Stimulated activated CD8-positive, alpha-beta memory T cell treated with anti-CD3 and anti-CD28 coated beads, Interleukin-15, amount 100 ng/mL, for 48 hours (primary cell): ENCODE measurements at places on chromosomes 2 and 18.

DNA sequence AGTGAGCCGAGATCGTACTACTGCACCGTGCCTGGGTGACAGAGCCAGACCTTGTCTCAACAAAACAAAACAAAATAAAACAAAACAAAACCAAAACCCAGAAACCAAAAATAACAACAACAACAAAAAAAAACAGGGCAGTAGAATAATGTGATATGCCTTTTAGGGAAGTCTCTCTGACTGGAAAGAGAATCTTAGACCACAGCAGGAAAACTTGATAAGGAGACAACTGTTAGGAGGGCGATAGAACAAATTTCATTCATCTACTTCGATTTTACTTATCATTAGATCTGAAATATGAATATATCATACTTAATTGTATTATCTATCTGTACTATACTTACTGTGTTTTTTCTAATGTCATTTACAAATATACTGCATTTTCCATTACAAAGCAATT lies 109.0 kb upstream of the CNTNAP5 start:
- no peak for DNase-seq

- no peak for DNase-seq
Observed at GRCh38 chr18:56747032-56747658, 96.0 kb downstream of the WDR7 start.

DNA sequence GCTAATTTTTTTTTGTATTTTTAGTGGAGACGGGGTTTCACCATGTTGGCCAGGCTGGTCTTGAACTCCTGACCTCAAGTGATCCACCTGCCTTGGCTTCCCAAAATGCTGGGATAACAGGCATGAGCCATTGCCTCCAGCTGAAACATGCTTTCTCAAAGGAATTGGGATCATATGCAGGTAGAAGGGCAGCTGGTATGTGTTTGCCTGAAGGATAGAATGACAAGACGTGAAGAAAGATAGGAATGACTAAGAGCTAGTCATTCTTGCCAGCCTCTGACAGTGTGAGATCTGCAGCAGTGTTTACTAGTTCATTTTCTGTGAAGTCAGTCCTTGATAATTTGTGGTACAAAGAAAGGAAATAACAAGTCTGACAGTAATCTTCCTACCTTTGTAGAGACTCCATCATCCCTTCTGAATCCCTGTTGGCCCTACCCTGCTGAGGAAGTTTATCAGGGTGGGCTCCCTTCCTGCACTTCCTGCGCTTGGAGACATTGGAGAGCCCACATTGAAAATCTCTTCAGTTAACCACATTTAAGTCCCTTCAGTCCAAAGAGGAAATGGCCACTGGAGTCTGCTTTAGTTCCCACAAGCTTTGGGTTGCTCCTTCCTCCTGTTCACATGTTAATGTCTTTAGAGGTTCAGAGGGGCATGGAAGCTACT lies 14.7 kb downstream of the CFLAR start:
- DNase-seq, result no peak

- DNase-seq, result no peak
Observed at GRCh38 chr2:206832873-206833272, 67.5 kb downstream of the FASTKD2 start.

DNA sequence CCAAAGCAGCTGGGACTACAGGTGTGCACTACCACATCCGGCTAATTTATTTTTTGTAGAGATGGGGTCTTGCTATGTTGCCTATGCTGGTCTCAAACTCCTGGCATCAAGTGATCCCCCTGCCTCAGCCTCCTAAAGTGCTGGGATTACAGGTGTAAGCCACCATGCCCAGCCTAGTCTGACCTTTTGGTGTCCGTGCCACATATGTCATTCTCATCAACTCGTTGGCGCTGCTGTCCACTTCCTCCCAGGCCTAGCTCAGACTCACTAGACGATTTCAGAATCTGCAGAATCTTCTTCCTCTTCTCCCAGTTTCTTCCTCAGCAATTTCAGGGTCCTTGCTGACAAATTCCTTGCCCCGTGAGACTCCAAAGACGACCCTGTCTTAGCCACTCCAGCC lies 39.8 kb upstream of the DNMT3A start:
- no peak for DNase-seq

- DNase-seq, result peak; percentile 23
Observed at GRCh38 chr2:148926291-148926961, 51.4 kb downstream of the KIF5C start.

DNA sequence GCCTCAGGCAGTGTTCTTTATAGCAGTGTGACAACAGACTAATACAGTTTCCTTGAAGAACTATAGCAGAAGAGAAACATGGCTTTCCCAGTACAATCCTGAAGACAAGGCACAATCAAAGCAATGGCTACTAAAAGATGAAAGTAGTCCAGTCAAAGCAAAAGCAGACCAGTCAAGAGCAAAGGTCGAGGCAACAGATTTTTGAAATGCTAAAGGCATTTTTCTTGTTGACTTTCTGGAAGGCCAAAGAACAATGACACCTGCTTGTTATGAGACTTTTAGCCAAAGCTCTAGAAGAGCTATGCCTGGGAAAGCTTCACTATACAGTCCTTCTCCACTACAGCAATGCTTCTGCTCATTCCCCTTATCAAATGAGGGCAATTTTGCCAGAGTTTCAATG lies 269.9 kb downstream of the EXOC6B start:
- DNase-seq, result no peak

- DNase-seq, result no peak
Observed at GRCh38 chr18:54378057-54378456, 20.4 kb downstream of the C18orf54 start.

- peak; percentile 60 for DNase-seq
Observed at GRCh38 chr2:190718652-190719526, 70.0 kb downstream of the NAB1 start.

GRCh38 chr2:214593727-214594126 lies 182.9 kb downstream of the VWC2L start:
- no peak for DNase-seq

- DNase-seq, result no peak
Observed at GRCh38 chr2:188986839-188987238, 12.7 kb downstream of the COL3A1 start.

DNA sequence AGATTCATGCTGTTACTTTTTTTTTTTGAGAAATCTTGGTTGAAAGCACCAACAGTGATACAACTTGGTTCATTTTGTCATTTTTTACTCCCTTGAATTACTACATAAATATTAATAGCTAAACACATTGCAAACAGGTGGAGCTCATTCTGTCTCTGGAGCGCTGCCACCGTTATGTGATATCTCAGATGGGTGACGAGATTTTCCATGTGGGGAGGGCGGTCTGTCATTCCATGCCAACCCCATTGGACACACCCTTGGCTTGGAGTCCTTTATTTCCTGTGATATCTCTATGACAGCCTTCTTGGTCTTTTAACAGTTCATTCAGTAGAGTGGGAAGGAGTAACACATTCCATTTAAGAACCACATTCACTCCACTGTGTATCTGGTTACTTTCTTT lies 794.8 kb downstream of the SATB2 start:
- no peak for DNase-seq

DNA sequence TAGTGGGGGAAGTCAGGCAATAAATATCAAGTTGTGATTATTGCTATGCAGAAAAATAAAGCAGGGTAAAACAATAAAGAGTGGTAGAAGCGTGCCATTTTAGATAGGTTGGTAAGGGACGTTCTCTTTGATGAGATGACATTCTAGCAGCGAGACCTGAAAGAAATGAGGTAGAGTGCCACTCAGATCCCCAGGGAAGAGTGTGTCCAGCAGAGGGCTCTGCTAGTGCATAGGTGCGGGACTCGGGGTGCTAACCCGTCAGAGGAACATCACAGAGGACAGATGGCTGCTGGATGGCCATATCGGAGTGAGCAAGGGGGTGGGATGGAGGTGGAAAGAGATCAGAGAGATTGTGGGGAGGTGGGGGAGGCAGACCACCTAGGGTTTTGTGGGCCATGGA lies 16.3 kb upstream of the GTF2A1L start:
- DNase-seq, result peak; percentile 5

DNA sequence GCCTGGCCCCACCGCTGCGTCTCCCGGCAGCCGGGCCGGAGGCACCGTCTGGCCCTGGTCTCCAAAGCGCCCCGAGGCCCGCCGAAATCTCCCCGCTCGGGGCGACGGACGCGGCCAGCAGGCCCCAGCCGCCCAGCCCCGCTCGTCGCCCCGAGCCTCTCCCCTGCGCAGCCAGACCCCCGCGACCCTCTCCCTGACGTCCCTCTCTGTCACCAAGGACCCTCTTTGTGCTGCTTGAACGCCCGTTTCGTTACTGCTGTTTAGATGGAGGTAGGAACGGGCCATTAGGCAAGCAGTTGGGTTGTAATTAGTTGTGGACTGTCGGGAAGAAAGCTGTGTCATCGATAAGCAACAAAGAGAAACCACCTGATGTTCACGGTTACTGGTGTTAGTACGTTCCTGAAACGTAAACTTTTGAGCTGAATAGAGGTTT lies 686 bp downstream of the UBXN4 start:
- peak; percentile 19 for DNase-seq

DNA sequence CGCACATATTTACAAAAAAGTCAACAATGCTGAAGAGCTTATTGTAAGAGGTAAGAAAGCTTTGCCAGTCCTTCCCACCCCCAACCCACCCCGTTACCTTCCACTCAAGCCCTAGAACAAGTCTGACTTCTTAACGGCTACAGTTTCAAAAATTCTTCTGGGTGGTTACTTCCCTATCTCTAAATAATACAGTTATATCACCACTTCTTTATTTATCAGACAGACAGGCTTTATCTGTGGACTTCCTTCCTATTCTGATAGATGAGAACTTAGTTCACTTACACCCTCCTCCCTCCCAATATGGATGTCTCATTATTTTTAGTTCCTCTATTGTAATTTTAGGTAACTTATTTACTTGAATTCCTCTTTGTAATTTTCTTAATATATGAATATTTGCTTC lies 26.7 kb upstream of the ACTR3 start:
- no peak for DNase-seq

GRCh38 chr2:208036357-208036756 lies 11.0 kb upstream of the PLEKHM3 start:
- DNase-seq, result no peak

DNA sequence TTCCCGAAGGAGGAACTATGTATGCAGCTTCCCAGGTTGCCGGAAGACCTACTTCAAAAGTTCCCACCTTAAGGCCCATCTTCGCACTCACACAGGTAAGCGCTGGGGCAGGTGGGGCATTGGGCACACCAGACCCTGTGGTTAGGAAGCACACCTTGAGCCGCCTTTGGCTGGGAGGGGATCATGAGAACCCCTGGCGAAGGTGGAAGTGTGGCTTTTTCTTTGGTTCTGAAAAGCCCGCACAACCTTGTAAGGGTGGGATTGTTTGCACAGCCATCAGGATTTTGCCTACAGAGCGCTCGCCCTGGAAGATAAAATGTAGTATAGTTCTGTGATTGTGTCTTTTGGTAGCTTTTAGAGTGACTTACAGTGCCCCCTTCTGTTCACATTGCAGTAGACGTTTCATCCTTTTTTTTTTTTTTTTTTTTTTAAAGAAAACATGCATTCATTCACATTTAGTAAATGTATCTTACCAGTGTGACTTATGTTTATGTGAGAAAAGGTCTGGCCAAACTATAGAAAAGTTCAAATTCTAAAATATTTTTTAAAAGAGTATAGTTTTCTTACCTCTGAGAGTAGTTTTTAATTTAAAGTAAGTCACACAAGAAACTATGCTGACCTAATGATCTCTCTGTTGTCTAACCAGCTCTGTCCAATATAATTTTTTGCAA lies 5.3 kb downstream of the KLF11 start:
- DNase-seq, result no peak

DNA sequence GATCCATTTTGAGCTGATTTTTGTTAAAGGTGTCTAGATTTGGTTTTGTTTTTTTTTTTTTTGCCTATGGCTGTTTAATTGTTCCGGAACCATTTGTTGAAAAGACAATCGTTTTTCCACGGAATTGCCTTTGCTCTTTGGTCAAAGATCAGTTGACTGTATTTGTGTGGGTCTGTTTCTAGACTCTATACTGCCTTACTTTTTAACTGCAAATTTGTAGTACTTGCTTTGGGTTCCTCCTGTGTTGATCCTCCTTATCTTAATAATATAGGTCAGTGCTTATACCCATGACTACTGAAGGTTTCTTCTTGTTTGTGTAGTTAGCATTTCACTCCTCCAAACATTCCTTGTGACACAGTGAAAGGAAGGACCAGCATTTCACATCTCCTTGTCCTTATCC lies 30.4 kb downstream of the CERS6 start:
- no peak for DNase-seq

DNA sequence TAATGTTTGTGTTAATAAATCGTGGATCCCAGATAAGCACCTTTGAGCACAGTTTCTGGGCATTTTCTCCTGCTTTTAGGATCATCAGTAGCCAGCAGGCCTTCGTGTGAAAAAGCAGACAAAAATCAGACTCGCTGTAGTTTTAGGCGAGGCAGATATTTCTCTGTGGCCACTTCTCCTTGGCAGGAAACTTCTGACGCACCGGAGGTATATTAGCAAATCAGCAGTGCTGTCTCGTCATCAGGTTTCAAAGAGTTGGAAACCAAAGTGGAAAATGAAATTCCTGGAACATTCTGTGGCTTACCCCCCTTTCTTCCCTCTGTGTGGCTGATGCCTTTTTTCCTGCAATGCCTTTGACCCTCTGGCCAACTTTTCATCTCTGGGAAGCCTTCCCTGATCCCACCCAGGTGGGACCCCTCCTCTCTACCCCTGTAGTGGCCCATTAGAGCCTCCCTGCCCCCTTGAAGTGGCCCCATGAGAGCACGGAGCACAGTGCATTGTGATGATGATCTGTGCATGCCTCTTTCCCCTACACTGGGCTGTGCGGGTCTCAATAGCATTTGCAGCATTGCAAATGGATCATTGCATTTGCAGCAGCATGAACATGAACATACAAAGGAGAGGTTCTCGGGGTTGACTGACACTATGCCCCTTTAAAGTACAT lies 93.3 kb downstream of the RNF144A start:
- no peak for DNase-seq
